Jurkat, Clone E6-1 (cell line): ENCODE measurements at places on chromosomes 7 and 10.

GRCh38 chr10:661597-662222 is 27.8 kb downstream of the DIP2C start:
- DNase-seq, result no peak

GRCh38 chr7:27239387-27240014 is 3.1 kb upstream of the EVX1 start:
- DNase-seq, result no peak

GRCh38 chr7:130458257-130458656 is 17.4 kb upstream of the CEP41 start:
- no peak for DNase-seq

GRCh38 chr7:131476740-131477139 is 79.7 kb downstream of the PODXL start:
- DNase-seq, result no peak

GRCh38 chr7:37557571-37558209 is 109.0 kb upstream of the ELMO1 start:
- no peak for DNase-seq

- DNase-seq, result no peak
These were observed 14.6 kb downstream of the MCMBP start for GRCh38 chr10:119858063-119858462.

DNA sequence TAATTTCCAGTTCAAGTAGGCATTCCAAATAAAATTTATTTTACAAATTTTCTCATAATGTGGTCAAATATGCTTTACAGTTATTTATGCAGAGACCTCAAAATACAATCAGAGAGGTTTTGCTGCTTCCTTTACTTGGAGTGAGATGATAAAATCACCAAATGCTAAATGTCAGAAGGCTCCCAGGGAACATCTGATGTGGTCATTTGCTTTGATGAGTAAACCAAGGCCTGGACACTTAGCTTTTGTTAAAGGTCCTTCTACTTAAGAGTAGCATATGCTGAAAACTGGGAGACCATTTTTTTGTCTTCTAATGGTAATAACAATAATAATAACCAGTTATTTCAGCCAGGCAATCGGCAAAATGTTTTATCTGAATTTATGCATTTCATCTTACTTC is 60.6 kb upstream of the AKR1E2 start:
- no peak for DNase-seq

GRCh38 chr7:48111596-48111995 is 22.5 kb downstream of the UPP1 start:
- no peak for DNase-seq

DNA sequence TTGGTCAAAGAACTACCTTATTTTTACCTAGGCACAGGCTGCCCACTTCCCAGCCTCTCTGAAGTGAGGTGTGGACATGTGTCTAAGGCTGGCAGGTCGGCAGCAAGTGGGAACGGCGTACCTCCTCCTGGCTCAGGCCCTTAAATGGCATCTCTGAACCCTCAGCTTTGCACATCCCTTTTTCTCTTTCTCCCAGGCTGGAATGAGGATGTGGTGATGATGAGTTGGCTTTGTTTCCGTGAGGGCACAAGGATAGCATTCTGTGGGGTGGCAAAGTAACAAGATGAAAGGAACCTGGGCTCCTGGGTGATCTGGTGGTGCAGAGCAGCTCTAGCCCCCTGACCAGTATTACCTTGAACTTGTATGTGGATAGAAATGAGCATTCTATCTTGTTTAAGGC is 196.8 kb downstream of the REEP3 start:
- DNase-seq, result no peak

DNA sequence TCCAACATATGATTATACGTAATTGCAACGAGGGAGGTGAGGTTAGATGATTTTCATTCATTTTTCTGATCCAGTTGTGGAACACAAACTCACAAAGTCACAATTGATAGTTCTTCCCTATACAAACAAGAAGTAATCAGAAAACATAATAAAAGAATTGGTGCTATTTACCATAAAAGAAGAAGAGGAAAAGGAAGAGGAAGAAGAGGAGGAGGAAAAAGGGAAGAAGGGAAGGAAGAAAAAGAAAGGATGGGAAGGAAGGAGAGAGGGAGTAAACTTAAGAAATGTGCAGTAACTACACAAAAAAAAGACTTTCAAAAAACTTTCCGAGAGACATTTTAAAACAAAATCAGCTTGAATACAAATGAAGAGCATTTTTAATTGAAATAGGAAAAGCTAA is 65.0 kb downstream of the CCDC71L start:
- DNase-seq, result no peak

GRCh38 chr10:116476461-116476860 is 48.8 kb downstream of the PNLIPRP3 start:
- DNase-seq, result no peak

- DNase-seq, result no peak
These were observed 7.3 kb downstream of the TSPAN15 start for GRCh38 chr10:69458430-69459100.

- DNase-seq, result no peak
These were observed 6.2 kb upstream of the ANKRD22 start for GRCh38 chr10:88857831-88858230.

DNA sequence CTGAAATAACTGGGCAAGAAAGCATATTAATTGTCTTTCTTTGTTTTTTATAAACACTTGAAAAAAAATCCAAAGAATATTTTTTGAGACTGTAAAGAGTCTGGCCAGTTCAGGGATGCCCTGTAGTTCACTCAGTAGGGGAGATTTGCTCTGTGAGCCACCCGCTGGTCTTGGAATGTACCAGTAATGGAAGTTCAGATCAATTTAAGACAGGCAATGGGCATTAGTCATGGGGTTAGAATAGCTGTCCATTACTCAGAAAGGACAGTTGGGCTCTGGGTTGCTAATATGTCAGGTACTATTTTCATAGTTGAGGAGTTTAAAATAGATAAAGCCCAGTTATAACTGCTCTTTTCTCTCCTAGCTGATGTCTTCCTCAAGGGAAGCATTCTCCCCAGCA is 38.7 kb downstream of the A1CF start:
- DNase-seq, result no peak

- no peak for DNase-seq
These were observed 34.8 kb upstream of the TNPO3 start for GRCh38 chr7:129089521-129090212.

GRCh38 chr7:2402687-2403013 is 761 bp upstream of the CHST12 start:
- DNase-seq, result no peak

- peak; percentile 11 for DNase-seq
These were observed 90.2 kb downstream of the FRMD4A start for GRCh38 chr10:14240253-14241189.

DNA sequence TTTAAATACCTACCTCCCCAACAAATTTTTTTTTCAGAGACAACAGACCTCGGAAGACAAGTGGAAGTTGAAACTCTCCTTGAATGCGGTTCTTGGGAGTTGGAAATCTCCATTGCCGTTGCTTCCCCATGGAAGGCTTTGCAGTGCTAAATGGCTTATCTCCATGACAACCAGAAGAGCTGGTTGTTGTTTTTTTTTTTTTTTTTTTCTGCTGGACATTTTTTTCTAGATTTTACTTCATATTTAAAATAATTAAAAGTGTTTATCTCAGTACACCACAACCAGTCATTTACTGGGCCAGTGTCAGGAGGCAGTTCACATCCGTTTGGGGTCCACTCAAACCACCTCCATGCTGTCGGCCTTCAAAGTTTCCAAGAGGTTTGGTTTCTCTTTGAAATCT is 348.5 kb upstream of the PRKCQ start:
- DNase-seq, result peak; percentile 46

- no peak for DNase-seq
These were observed 550 bp upstream of the CREM start for GRCh38 chr10:35126062-35126529.

- DNase-seq, result peak; percentile 99
These were observed at the start of the genes PEX1 and RBM48 for GRCh38 chr7:92528188-92528957. TSS of gene PEX1 (minus strand) at chr7:92528520. CDS start at chr7:92528435, 85 bp downstream. TSS of gene RBM48 (plus strand) at chr7:92528795. CDS start at chr7:92528814, 19 bp downstream.

DNA sequence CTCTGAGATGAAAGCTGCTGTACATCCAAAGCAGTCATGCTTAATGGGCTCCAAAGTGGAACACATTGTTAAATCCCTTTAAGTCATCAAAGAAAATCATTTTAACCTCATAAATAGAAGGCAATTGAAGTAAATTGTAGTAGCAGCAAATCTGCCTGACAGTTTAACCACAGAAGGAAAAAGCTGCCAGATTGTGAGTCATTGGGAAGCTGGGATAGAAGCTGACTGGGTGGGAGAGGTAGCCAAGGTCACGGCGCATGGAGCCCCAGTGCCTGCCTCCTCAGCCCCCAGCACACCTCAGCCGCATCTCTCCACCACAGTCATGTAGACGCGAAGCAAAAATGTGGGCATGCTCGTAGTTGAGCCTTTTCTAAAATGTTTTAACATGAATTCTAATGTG is 44.0 kb downstream of the TARP start:
- no peak for DNase-seq

- DNase-seq, result peak; percentile 65
These were observed 902 bp upstream of the NFE2L3 start for GRCh38 chr7:26151096-26151495.

DNA sequence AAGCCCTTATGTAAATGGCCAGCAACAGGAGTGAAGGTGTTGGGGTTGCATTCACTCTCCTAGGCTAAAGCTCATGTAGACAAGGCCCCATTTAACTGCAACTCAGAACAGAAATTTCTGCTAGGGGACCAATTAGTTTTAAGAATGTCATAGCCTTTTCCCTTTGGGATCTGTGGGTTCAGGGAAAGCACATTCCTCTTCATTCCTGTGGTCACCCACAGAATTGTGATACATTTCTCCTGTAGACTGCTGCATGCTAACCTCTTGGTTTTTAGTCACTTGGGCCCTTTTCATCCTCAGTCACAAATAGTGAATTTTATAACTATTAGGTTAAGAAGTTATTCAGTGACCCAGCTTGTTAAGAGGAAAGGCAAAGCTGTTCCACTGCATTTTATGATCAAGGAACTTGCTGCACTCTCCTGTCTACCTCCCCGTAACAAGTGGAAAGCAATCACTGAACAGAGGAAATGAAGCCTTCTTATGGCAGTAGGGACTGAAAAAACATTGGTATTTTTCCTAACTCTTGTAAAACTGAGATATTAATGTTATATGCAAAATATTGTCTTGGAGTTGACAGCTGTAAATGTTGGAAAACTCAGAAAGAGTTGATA is 124.9 kb downstream of the SND1 start:
- DNase-seq, result no peak

- peak; percentile 83 for DNase-seq
These were observed 84.0 kb upstream of the NPY start for GRCh38 chr7:24199978-24200377.

- peak; percentile 41 for DNase-seq
These were observed 4.5 kb upstream of the NDUFA5 start for GRCh38 chr7:123562121-123562520.

- no peak for DNase-seq
These were observed 54.2 kb upstream of the STEAP1B start for GRCh38 chr7:22554184-22554583.

DNA sequence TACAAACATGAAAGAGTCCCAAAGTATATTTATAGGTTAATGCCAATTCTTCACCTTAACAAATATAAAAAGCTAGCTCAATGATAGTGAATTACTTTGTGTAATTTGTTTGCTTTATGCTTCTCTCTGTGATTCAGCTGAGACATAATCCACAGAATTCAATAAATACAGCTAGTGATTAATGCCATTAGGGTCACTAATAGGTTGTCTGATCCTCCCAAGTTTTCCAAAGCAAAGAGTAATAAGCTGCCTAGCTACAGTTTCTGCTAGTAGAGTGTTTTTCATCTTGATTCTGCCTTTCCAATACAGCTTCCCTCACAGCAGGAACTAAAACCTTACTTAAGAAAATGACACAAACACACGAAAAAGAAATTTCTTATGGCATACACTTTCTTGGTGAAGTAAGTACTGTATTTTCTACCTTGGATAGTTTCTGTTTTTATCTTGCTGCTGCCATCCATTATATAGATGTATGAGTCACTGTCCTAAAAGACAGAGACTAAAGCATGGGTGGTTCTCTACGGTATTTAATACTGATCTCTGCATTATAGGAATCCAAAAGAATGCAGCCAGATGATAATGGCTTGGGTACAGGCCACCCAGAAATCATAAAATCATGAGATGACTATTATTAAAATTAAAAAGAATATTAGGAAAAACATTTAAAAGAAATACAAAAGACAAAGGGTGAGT is 170.0 kb downstream of the TPK1 start:
- DNase-seq, result no peak

DNA sequence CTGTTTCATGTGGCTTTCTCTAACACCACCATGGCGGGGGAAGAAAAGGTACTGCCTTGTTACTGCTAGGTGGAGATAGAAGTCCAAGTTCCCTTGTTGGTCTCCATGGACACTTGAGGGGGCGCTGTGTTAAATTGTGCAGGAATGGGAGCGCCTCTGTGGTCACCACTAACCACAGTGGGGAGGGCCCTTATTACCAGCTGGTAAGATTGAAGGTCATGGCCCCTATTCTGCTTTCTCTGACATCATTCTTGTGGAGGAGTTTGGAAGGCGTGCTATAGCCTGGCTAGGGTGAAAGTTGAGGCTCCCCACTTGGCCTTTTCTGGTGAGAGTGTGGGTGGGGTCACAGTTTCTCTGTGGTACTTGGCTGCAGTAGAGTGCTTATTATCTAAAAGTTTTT is 14.9 kb upstream of the MXI1 start:
- DNase-seq, result no peak

DNA sequence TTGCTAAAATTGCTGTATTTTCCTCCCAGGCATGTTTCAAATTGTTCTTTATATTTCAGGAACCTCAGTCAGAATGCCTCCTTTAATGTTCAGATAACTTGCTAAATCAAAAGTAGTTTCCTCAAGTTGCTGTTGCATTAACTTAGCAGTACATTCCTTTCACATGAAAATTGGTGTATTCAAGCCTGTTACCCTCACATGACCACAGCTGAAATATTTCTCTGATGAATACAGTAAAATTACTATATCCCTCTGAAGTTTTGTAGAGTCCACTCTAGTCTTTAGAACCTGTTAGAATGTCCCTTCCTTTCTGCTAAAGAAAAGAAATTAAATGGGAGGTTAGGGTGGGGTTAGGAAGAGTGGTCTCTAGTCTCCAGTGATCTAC is 24.5 kb upstream of the C1GALT1 start:
- DNase-seq, result no peak

DNA sequence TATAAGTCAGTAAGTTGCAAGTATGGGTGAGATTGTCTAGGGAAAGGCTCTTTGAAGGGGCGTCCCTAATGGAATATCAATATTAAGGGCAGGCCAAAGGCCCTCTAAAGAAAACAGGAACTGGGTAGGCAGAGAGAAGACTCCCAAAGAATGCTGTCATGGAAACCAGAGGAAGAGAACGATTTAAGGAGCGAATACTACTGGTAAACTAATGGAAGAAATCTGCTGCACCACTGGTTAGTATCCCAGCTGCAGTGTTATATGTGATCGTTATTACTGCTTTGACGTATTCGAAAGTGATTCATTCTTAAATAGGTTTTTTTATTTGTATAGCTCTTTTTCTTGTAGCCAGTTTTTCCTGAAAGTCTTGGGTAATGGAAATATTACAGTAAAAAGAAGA is 1.3 kb downstream of the CASP2 start:
- no peak for DNase-seq

DNA sequence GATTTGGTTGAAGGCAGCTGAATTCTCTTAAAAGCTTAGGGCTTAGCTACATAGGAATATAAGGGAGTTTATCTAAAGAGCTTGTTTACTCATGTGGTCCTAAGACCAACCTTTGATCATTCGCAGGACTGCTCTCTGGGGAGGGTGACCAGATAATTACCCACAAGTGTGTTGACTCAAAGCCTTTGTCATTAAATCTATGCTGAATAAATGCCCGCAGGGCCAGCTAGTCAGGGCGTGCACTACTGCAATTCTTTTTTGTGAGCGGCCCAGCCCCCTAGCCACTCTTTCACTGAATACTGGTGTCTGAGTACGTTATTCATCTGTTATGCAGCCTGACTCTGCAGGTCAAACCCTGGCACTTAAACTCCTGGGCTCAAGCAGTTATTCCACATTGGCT is 69.6 kb downstream of the AKAP9 start:
- DNase-seq, result no peak
